Osteoblast (primary cell): ENCODE measurements at places on chromosomes 3 and 15. TPM values are rescaled to one million over a fixed set of nuclear protein-coding genes. Genes with fewer than 3 reads are reported as not detected.
A peak's percentile ranks its signal among the peaks of the same experiment; 100 is the strongest.

GRCh38 chr15:78390826-78391225 is 47.2 kb upstream of the IREB2 start:
- no peaks in the 10 kb centered on the region for H3K4me1 ChIP-seq
- H3K27ac ChIP-seq, result no peak overlapping the region
- H3K27me3 ChIP-seq, result peaks cover 59% of the 10 kb centered on the region
- no peak overlapping the region for H3K4me3 ChIP-seq
- no peak for DNase-seq

- peaks cover 57% of the 10 kb centered on the region for H3K27me3 ChIP-seq
- H3K4me1 ChIP-seq, result peaks cover 18% of the 10 kb centered on the region
- no peak for DNase-seq
- H3K36me3 ChIP-seq, result no peaks in the 10 kb centered on the region
- H3K27ac ChIP-seq, result no peak overlapping the region
These were observed 5.1 kb upstream of the IQSEC1 start for GRCh38 chr3:13078163-13078905.

GRCh38 chr3:49024449-49024848 is 2.5 kb downstream of the NDUFAF3 start:
- H3K27me3 ChIP-seq, result no peaks in the 10 kb centered on the region
- H3K36me3 ChIP-seq, result peaks cover 50% of the 10 kb centered on the region
- no peak overlapping the region for H3K4me3 ChIP-seq
- no peak overlapping the region for H3K27ac ChIP-seq
- no peak for DNase-seq

GRCh38 chr3:78937475-78937874 is 830.3 kb downstream of the ROBO1 start:
- no peak overlapping the region for H3K27ac ChIP-seq
- H3K27me3 ChIP-seq, result no peaks in the 10 kb centered on the region
- no peak for DNase-seq
- H3K36me3 ChIP-seq, result peaks cover 4% of the 10 kb centered on the region

Gene SLC12A8
- 33.0 and 36.2 TPM in 2 replicates for total RNA-seq

DNA sequence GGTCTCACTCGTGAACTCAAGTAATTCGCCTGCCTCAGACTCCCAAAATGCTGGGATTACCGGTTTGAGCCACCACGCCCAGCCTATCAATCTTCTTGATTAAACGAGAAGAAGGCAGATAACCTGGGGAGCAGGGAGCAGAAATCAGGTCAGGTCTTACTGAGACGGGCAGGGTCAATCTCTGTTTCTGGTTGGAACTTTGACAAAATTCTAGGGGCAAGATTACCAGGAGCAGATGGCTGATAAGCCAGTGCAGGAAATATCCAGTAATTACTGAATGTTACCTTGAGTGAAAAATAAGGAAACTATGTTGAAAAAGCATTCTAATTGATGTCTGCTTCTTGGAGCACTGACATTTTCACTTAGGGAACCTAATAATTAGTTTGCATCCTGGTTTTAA is 24.4 kb upstream of the GOLM2 start:
- H3K4me1 ChIP-seq, result no peaks in the 10 kb centered on the region
- H3K4me3 ChIP-seq, result no peak overlapping the region
- H3K27me3 ChIP-seq, result peaks cover 6% of the 10 kb centered on the region
- no peak overlapping the region for H3K27ac ChIP-seq

DNA sequence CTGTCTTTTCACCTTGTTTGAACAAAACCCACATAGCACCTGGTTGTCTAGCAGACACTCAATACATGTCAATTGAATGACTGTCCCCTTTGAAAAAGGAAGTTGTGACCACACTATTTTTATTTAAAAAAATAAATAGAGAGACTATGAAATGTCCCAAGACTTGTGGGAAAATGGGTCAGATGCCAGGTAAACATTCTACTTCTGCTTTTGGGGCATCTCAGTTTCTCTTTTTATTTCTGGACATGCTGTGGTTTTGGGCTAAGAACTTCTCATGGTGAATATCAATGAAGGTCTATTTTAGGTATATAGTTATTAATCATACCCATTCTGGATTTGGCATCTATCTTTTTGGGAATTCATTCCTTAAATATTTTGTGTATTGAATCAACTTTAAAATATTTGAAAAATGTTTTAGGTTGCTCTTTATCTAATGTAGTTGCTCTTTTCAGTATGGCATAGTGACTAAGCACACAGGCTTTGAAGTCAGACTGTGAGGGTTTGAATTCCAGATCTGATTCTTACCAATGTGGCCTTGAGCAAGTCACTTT is 4.4 kb downstream of the TMEM45A start:
- no peak overlapping the region for H3K4me3 ChIP-seq
- no peak for DNase-seq

- H3K36me3 ChIP-seq, result no peaks in the 10 kb centered on the region
- H3K4me1 ChIP-seq, result peaks cover 15% of the 10 kb centered on the region
- peaks cover 7% of the 10 kb centered on the region for H3K27me3 ChIP-seq
- peak; percentile 84 for DNase-seq
- no peak overlapping the region for H3K27ac ChIP-seq
- H3K4me3 ChIP-seq, result no peak overlapping the region
These were observed 5.1 kb upstream of the KLHL40 start for GRCh38 chr3:42680271-42680670.

DNA sequence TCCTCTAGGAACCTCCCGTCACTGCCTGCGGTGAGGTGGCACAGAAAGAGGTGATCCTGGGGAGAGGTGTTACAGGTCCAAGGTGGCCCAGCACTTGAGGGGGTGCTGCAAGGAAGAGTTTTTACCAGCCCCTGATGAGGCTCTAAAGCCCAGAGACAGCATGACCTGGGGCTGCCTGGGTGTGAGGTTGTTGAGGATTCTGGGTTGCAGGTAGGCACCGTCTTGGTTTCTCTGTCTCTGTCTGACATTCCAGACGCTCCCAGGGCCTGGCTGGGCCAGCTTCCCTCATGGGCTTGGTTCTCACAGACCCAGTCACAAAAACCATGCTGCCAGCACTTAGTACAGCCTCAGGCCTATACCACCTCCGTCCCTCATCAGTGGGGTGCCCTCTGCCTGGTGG is 31.1 kb downstream of the DNAJB8 start:
- H3K4me3 ChIP-seq, result no peak overlapping the region
- DNase-seq, result no peak
- H3K27me3 ChIP-seq, result peaks cover 54% of the 10 kb centered on the region
- no peak overlapping the region for H3K27ac ChIP-seq
- H3K4me1 ChIP-seq, result no peaks in the 10 kb centered on the region
- no peaks in the 10 kb centered on the region for H3K36me3 ChIP-seq

DNA sequence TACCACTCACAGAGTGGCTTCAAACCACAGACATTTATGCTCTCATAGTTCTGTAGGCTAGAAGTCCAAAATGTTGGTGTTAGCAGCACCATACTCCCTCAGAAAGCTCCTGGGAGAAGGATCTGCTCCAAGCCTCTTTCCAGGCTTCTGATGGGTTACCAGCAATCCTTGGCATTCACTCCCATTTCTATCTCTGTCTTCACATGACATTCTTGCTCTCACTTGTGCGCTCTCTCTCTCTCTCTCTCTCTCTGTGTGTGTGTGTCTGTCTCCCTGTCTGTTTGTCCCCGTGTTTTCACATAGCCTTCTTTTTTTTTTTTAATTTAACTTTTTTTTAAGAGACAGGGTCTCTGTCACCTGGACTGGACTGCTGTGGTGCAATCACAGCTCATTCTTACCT is 26.3 kb downstream of the CDAN1 start:
- H3K4me3 ChIP-seq, result no peak overlapping the region
- H3K27ac ChIP-seq, result no peak overlapping the region
- no peaks in the 10 kb centered on the region for H3K36me3 ChIP-seq
- no peak for DNase-seq
- no peaks in the 10 kb centered on the region for H3K27me3 ChIP-seq

- H3K4me1 ChIP-seq, result peaks cover 25% of the 10 kb centered on the region
- H3K27ac ChIP-seq, result peak overlapping the region; percentile 56
- no peak overlapping the region for H3K4me3 ChIP-seq
- DNase-seq, result peak; percentile 82
These were observed 2.3 kb upstream of the C3orf62 start for GRCh38 chr3:49279376-49279775.

DNA sequence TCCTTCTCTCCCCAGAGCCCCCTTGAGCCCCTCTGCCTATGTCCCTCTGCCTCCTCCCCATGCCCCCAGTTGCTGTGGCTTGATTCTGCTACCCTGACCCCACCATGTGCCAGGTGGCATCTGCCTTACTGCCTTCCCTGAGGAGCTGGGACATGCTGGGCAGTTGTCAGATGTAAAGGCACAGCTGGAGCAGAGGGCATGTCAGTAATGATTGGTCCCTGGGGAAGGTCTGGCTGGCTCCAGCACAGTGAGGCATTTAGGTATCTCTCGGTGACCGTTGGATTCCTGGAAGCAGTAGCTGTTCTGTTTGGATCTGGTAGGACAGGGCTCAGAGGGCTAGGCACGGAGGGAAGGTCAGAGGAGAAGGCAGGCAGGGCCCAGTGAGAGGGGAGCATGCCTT is 3.5 kb upstream of the PPCDC start:
- H3K27me3 ChIP-seq, result no peaks in the 10 kb centered on the region
- H3K36me3 ChIP-seq, result no peaks in the 10 kb centered on the region
- H3K4me3 ChIP-seq, result no peak overlapping the region

DNA sequence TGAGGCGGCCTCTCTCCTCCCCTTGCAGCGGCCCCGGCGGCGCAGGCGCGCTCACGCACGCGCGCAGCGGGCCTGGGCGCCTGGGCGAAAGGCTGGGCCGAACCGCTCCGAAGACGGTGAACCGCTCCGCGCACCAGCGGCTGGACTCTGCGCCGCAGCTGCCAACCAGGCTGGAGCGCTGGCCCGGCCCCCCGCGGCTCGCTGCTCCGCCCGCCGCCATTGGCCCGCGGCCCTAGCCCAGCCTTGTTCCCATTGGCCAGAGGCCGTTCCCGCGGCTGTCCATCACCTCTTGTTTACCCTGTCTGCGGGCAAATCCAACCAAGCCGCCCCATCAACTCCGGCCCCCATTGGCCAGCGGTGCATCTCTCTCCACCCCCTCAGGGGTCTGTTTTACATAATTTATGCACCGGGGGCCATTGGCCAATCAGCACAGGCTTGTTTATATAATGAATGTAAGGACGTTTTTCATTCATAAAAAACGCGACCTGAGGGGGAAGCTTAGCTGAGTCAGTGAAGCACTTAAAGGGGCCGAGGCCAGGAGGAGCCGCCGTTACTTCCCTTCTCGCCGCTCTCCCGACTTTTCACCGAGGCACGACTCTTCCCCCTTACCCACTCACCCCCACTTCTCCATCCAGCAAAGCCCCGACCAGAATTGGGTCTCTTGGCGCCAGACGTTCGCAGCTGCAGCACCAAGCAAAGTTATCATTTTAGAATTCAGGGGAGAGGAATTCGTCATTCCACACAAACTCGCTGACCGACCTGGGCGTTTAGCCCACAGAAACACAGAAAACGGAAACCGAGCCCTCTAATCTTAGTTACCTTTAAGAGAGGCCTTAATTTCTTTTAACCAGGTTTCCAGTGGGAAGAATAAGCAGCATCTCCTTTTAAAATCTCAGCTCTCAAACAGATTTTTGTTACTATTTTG is at the start of gene ETV5:
TSS of gene ETV5 (minus strand) at position 149 of the 925 bp plus-strand sequence. CDS start 3,221 bp downstream, outside the sequence.
- H3K36me3 ChIP-seq, result no peaks in the 10 kb centered on the region
- DNase-seq, result peak; percentile 99
- peak within 1 kb of the TSS; percentile 96 for H3K27ac ChIP-seq
- peaks cover 31% of the 10 kb centered on the region for H3K4me1 ChIP-seq
- H3K4me3 ChIP-seq, result peak within 1 kb of the TSS; percentile 91
- H3K27me3 ChIP-seq, result peaks cover 10% of the 10 kb centered on the region

Gene KBTBD12
- not detected in 2 replicates for total RNA-seq

- H3K4me3 ChIP-seq, result no peak overlapping the region
- no peaks in the 10 kb centered on the region for H3K27me3 ChIP-seq
- no peak overlapping the region for H3K27ac ChIP-seq
- no peaks in the 10 kb centered on the region for H3K36me3 ChIP-seq
These were observed 369.6 kb upstream of the ATP10A start for GRCh38 chr15:26232691-26233090.

DNA sequence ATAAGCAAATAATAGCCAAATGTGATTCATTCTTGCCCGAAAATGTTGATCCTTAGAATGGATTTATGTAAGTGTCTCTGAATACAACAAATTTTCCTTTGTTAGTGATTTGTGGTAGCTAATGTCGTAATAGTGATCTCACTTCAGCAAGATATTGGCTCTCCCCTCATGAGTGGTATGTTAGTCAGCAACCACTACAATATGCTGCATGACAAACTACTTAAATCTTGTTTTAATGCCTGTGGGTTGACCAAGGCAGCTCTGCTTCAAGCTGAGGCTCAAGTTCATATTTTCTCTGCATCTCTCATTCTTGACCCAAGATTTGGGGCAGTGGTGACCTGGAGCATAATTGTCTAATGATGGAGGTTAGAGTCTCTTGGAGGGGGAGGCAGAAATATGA is 49.8 kb upstream of the GALNT15 start:
- H3K27ac ChIP-seq, result peak overlapping the region; percentile 92
- peak; percentile 84 for DNase-seq
- H3K36me3 ChIP-seq, result no peaks in the 10 kb centered on the region
- no peak overlapping the region for H3K4me3 ChIP-seq
- peaks cover 31% of the 10 kb centered on the region for H3K4me1 ChIP-seq
- H3K27me3 ChIP-seq, result no peaks in the 10 kb centered on the region

DNA sequence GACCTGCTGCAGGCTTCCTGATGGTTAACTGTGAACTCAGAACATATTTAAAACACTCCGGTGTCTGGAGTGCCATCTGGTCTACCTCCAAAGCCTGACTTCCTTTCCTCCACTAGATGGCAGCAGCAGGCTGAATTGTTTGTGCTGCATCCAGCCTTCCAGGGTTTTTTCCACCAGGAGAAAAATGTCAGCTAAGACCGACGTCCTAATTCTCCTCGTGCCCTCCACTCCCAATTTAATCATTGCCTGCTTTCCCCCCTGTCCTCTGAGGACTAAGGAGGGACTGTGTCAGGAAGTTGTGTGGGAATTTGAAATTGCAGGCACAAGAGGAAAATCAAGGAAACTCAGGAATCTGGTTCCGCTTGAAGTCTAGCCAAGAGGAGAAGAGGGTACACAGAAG is 165.2 kb upstream of the UMPS start:
- peaks cover 35% of the 10 kb centered on the region for H3K27me3 ChIP-seq
- no peak overlapping the region for H3K4me3 ChIP-seq
- DNase-seq, result peak; percentile 94
- H3K36me3 ChIP-seq, result no peaks in the 10 kb centered on the region
- no peak overlapping the region for H3K27ac ChIP-seq

DNA sequence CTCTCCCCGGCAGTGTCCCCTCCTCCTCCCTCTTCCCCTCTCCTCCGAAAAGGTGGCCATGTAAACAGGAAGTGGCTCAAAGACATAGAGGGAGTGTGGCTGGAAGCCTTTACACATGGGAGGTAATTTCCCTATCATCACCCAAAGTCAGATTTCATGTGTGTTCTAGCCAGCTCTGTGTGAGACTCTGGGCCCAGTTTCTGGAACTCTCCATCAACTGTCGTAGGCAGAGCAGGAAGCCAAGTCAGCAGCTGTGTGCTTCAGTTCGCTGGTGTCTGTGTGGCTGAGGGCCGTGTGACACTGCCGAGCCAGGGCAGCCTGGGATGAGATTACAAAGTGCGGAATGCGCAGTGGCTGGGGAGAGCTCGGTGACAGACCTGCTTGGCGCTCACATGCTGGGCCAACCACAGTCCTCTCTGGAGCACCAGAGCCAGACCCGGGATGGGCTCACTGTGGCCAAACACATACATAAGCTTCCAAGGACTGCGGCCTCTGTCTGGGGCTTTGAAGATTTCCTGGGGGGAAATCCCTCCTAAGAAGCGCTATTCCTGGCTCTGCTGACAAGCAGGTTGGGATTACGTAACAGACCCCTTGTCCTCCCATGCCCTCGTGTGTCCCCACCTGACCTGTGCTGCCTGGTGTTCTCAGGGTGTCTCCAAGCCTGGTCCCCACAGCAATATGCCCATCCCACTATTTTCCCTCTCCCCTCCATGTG is 50.7 kb downstream of the UMPS start:
- peaks cover 38% of the 10 kb centered on the region for H3K4me1 ChIP-seq
- no peaks in the 10 kb centered on the region for H3K27me3 ChIP-seq

Gene SCN5A
- total RNA-seq, result under 0.01 TPM in 1 of 2 replicates, not detected in the other

- H3K4me3 ChIP-seq, result no peak overlapping the region
- no peaks in the 10 kb centered on the region for H3K36me3 ChIP-seq
- peaks cover 28% of the 10 kb centered on the region for H3K4me1 ChIP-seq
- no peaks in the 10 kb centered on the region for H3K27me3 ChIP-seq
These were observed 129.3 kb downstream of the EEFSEC start for GRCh38 chr3:128282380-128283196.

Gene C3orf80
- total RNA-seq, result 1.2 and 2.2 TPM in 2 replicates
